NCI-H226 (cell line): ENCODE measurements at places on chromosomes 7 and 10.

GRCh38 chr10:99661377-99661763 lies 2.1 kb downstream of the ENTPD7 start:
- peak; percentile 92 for DNase-seq

GRCh38 chr7:36862771-36863261 lies 138.5 kb upstream of the AOAH start:
- DNase-seq, result no peak

DNA sequence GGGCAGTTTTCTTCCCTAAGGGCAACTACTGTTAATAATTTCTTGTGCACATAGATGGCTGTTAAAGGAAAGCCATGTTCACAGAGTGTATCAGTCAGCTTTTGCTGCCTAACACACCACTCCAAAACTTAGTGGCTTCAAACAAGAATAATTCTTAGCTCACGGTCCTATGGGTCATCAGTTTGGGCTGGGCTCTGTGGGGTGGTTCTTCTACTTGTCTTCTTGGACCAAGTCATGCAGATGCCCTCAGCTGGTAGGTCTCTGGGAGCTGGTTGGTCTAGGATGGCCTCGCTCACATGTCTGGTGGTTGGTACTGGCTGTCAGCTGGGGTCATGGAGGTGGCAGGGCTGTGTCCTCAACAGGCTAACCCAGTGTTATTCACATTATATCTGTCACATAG lies 39.6 kb downstream of the TBATA start:
- DNase-seq, result no peak

DNA sequence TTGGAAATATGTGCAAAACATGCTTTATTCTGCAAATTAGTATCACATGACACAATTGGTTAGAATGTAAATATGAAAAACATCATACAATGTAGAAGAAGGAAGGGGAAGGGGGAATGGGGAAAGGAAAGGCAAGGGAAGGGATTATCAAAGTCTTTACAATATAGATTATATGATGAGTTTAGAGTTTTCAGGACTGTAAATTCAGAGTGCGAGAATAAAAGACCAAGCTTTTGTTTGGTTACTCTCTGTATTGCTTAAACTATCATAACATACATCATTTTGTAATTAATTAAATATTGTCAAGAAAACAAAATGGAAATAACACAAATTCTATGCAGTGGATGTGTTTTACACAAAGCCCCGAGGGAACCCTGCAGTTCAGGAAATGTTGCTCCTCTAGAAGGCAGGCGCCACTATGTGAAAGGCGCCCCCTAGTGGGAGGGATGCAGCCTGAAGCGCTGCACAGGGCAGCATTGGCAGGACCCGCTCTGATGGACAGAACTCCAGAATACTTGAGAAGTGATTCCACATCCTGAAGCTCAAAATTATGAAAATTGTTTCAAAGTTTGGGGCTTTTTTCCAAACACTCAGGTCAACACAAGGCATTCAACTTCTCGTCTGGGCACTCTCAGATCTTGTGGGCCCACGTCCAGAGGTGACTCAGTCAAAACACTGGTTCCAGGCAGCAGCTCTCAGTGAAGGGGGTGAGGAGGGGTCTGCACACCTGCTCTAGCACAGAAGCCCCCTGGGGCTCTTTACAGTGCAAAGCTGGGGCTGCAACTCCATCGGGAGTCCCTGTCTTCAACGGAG lies 31.6 kb upstream of the TMEM254 start:
- peak; percentile 60 for DNase-seq

- DNase-seq, result no peak
Measured at GRCh38 chr10:48231178-48231577, 43.3 kb downstream of the FRMPD2 start.

GRCh38 chr10:8158193-8159071 lies 103.9 kb downstream of the GATA3 start:
- peak; percentile 69 for DNase-seq

DNA sequence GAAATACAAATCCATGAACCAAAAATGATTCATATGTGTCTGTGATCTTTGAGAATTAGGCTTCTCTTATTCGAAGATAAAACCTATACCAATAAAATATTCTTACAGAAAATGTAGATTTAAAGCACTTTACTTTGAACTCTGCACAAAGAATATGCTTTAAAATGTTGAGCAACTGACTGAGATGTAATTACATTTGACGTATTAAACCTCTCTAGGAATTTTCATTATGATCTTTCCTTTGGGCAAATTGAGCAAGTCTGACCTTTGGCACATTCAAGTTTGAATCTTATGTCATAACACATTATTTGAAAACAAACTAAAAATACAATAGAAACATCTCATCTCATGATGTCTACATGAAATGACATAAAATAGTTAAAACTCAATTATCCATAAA lies 69.2 kb upstream of the AHR start:
- DNase-seq, result no peak

- no peak for DNase-seq
Measured at GRCh38 chr10:47088656-47089354, 177.6 kb downstream of the PTPN20 start.

- peak; percentile 20 for DNase-seq
Measured at GRCh38 chr7:148819697-148820360, 64.3 kb downstream of the EZH2 start.

- no peak for DNase-seq
Measured at GRCh38 chr7:27180431-27181420, 4.3 kb downstream of the HOXA11 start.

DNA sequence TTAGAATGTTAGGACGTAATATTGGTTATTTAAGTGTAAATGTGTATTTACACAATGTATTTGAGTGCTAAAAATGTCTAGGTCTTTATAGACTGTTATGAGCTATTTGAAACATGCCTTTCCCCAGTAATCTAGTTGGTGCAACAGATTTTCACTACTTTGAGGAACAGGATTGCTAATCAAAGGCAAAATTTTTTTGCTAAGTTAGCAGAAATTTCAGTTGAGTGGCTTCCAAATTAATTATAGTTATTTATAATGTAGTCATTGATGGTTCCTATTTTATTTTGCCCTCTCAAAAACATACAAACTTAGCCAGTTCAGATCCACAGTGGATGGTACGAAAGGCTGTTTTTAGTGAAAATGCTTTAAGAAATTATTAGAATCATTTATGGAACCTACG lies 78.7 kb upstream of the LYZL2 start:
- DNase-seq, result no peak

GRCh38 chr10:34549001-34549400 lies 266.1 kb downstream of the PARD3 start:
- DNase-seq, result no peak
